ENCODE measurements at places on chromosomes 7 and 10.

DNA sequence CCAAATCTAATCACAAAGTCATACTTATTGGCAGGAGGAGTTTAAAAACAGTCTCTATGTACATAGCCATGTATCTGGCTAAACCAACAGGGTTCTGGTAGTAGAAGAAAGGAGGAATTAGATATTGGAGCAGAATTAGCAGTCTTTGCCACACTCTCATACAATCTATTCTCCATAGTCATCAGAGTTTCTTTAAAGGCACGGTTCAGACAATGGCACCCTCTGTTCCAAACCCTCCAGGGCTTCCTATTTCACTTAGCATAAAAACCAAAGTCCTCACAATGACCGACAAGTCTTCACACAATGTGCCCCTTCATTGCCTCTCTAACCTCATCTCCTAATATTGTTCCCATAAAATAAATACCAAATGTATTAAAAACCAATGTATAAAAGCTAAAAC, 12.7 kb downstream of the ZNF438 start:
- DNase-seq = no peak

DNA sequence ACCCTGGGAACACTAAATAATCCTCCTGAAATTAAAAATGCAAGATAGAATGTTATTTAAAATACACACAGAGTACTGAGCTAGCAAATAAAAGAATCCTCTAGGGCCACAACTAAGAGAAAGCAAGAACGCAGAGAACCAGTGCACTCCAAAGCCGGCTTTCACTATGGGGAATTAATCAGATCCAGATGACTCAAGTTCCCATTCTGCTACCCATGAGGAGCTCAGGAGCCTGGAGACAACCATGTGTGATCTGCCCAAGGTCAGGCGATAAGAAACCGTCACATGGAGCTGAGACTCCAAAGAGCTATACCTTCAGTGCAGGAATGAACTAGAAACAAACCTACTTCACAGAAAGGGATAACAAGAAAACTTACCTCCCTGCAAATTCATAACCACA, 19.5 kb upstream of the CYREN start:
- no peak for DNase-seq

GRCh38 chr10:121928528-121928884, 675 bp upstream of the ATE1 start:
- no peak for DNase-seq

- DNase-seq = no peak
Observed at GRCh38 chr10:126278851-126279250, 109.4 kb downstream of the ADAM12 start.

- no peak for DNase-seq
Observed at GRCh38 chr10:96683065-96683464, 37.2 kb downstream of the PIK3AP1 start.

GRCh38 chr10:33975481-33975880, 641.0 kb upstream of the NRP1 start:
- DNase-seq = no peak

GRCh38 chr10:124700293-124701037, 43.7 kb downstream of the FAM53B start:
- DNase-seq = no peak
